ENCODE measurements at places on chromosomes 2 and 18. TPM values are rescaled to one million over a fixed set of nuclear protein-coding genes. Genes with fewer than 3 reads are reported as not detected.
A peak's percentile ranks its signal among the peaks of the same experiment; 100 is the strongest.

CCDC102B gene
- total RNA-seq, result 30.1 TPM

DCDC2C gene
- not detected for total RNA-seq

UGT1A4 gene
- total RNA-seq, result not detected

UGT1A3 gene
- not detected for total RNA-seq

SULT1C2 gene
- total RNA-seq, result 2.8 TPM

LCT gene
- not detected for total RNA-seq

TMEM169 gene
- 0.72 TPM for total RNA-seq

IL37 gene
- not detected for total RNA-seq

PID1 gene
- total RNA-seq, result 44.8 TPM

CD226 gene
- total RNA-seq, result 3.2 TPM

GRHL1 gene
- 1.6 TPM for total RNA-seq

MCM6 gene
- total RNA-seq, result 12.2 TPM

NDUFS1 gene
- 65.2 TPM for total RNA-seq

TMEM163 gene
- total RNA-seq, result 0.62 TPM

NYAP2 gene
- 1.7 TPM for total RNA-seq

GRCh38 chr2:237735798-237736197 lies 62.8 kb upstream of the RBM44 start:
- H3K27me3 ChIP-seq, result no peaks in the 10 kb centered on the region
- no peak for DNase-seq
- H3K4me3 ChIP-seq, result no peak overlapping the region
- peaks cover 2% of the 10 kb centered on the region for H3K4me1 ChIP-seq

GRCh38 chr2:165086337-165086736 lies 117.5 kb downstream of the SCN3A start:
- no peaks in the 10 kb centered on the region for H3K36me3 ChIP-seq
- no peak for DNase-seq
- H3K27ac ChIP-seq, result no peak overlapping the region
- H3K27me3 ChIP-seq, result no peaks in the 10 kb centered on the region

GRCh38 chr2:142058149-142058548 lies 72.7 kb downstream of the LRP1B start:
- H3K4me1 ChIP-seq, result no peaks in the 10 kb centered on the region
- no peak overlapping the region for H3K27ac ChIP-seq
- no peak for DNase-seq
- H3K36me3 ChIP-seq, result no peaks in the 10 kb centered on the region
- H3K27me3 ChIP-seq, result peaks cover 2% of the 10 kb centered on the region

DNA sequence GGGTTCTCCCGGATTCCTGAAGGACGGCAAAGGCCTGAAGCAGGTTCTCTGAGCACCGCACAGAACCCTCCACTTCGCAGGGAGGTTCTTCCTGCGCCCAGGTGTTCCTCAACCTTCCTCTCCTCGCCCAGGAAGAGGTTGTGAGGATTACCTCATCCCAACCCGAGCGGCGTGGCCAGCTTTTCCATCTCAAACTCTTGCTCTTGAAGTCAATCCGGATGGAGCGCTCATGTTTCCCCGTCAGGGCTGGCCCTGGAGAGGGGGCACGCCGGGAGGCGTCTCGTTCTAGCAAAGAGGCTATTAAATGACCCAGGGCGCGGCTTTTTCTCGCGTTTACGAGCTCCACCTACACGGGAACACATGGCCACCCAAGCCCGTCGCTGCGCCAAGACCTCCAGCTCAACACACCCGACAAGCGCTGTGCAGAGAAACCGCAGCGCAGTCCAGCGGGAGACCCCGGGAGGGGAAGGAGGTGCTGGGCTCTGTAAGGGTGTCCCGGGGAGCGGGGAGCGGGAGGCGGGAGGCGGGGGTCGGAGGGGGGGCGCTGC lies 540 bp upstream of the RAB10 start:
- peak overlapping the region; percentile 85 for H3K27ac ChIP-seq
- no peak for DNase-seq
- H3K4me1 ChIP-seq, result no peaks in the 10 kb centered on the region

- no peaks in the 10 kb centered on the region for H3K4me1 ChIP-seq
- H3K36me3 ChIP-seq, result no peaks in the 10 kb centered on the region
- no peak overlapping the region for H3K4me3 ChIP-seq
- H3K27ac ChIP-seq, result no peak overlapping the region
- no peak for DNase-seq
Observed at GRCh38 chr18:9987345-9987744, 73.5 kb downstream of the VAPA start.

- H3K27ac ChIP-seq, result peak overlapping the region; percentile 87
- no peaks in the 10 kb centered on the region for H3K36me3 ChIP-seq
- H3K4me3 ChIP-seq, result peak overlapping the region; percentile 39
- no peak for DNase-seq
- H3K4me1 ChIP-seq, result no peaks in the 10 kb centered on the region
- H3K27me3 ChIP-seq, result no peaks in the 10 kb centered on the region
Observed at GRCh38 chr2:156435396-156435717, 822 bp upstream of the GPD2 start.

GRCh38 chr2:238242731-238243495 lies 3.1 kb upstream of the HES6 start:
- DNase-seq, result no peak
- H3K36me3 ChIP-seq, result peaks cover 4% of the 10 kb centered on the region
- H3K4me1 ChIP-seq, result no peaks in the 10 kb centered on the region
- no peaks in the 10 kb centered on the region for H3K27me3 ChIP-seq
- no peak overlapping the region for H3K4me3 ChIP-seq
- peak overlapping the region; percentile 66 for H3K27ac ChIP-seq

DNA sequence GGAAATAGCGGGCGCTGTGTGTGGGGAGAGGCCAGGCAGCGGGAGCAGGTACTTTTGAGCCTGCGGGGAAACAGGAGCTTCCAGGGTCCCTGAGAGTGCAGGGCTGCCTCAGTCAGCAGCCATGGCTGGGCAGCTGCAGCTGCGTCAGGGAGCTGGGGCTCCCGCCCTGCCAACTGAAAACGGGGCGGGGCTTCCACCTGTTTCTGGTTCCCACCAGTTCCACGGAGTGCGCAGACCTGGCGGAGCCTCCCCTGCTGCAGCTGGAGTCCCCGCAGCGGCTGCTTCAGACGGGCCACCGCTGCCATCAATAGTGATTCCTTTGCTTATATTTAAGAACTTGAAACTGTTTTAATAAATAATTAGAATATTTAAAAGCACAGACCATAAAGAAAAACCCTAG lies 30.6 kb upstream of the RPRM start:
- H3K27me3 ChIP-seq, result no peaks in the 10 kb centered on the region
- no peak overlapping the region for H3K27ac ChIP-seq
- no peak for DNase-seq

- no peaks in the 10 kb centered on the region for H3K4me1 ChIP-seq
Observed at GRCh38 chr2:147644491-147644890, 200.3 kb upstream of the ACVR2A start.

DNA sequence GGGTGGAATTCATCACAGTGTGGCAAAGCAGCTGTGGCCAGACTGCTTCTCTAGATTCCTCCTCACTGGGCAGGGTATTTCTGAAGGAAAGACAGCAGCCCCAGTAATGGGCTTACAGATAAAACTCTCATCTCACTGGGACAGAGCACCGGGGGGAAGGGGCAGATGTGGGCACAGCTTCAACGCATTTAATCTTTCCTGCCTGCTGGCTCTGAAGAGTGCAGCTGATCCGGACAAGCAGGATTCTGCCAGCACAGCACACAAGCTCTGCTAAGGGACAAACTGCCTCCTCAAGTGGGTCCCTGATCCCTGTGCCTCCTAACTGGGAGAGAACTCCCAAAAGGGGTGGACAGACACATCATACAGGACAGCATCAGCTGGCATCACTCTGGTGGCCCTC lies 779.9 kb upstream of the CNTNAP5 start:
- H3K36me3 ChIP-seq, result no peaks in the 10 kb centered on the region
- H3K27ac ChIP-seq, result no peak overlapping the region
- H3K27me3 ChIP-seq, result no peaks in the 10 kb centered on the region
- H3K4me3 ChIP-seq, result no peak overlapping the region
- no peaks in the 10 kb centered on the region for H3K4me1 ChIP-seq

- no peak overlapping the region for H3K27ac ChIP-seq
- no peaks in the 10 kb centered on the region for H3K27me3 ChIP-seq
- no peaks in the 10 kb centered on the region for H3K4me1 ChIP-seq
- DNase-seq, result no peak
- H3K4me3 ChIP-seq, result no peak overlapping the region
Observed at GRCh38 chr2:70946832-70947442, 11.2 kb downstream of the ATP6V1B1 start.

- H3K27ac ChIP-seq, result peak overlapping the region; percentile 69
- H3K4me3 ChIP-seq, result peak overlapping the region; percentile 86
- H3K36me3 ChIP-seq, result no peaks in the 10 kb centered on the region
- peak; percentile 83 for DNase-seq
Observed at GRCh38 chr2:174682578-174683391, 81.5 kb downstream of the CHRNA1 start.

DNA sequence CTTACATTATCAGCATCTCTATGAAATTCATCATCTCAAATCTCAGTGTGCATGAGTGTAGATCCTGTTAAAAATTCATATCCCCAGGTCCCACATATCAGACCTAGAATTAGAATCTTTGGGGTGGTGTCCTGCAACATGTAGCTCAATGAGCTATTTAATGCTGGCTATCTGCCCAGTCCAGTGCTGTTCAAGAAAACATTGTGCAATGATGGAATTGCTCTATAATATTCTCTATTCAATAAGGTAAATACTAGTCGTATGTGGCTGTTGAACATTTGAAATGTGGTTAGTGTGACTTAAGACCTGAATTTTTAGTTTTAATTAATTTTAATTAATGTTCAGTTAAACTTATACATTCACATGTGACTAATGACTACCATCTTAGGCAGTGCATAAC lies 127.4 kb downstream of the NOL4 start:
- H3K27ac ChIP-seq, result no peak overlapping the region
- no peaks in the 10 kb centered on the region for H3K36me3 ChIP-seq
- H3K4me1 ChIP-seq, result no peaks in the 10 kb centered on the region
- H3K27me3 ChIP-seq, result no peaks in the 10 kb centered on the region
- no peak overlapping the region for H3K4me3 ChIP-seq
- DNase-seq, result no peak

GRCh38 chr2:112749755-112750559 lies 14.5 kb downstream of the CKAP2L start:
- H3K27me3 ChIP-seq, result no peaks in the 10 kb centered on the region
- peak; percentile 84 for DNase-seq
- no peaks in the 10 kb centered on the region for H3K4me1 ChIP-seq
- no peak overlapping the region for H3K27ac ChIP-seq

DNA sequence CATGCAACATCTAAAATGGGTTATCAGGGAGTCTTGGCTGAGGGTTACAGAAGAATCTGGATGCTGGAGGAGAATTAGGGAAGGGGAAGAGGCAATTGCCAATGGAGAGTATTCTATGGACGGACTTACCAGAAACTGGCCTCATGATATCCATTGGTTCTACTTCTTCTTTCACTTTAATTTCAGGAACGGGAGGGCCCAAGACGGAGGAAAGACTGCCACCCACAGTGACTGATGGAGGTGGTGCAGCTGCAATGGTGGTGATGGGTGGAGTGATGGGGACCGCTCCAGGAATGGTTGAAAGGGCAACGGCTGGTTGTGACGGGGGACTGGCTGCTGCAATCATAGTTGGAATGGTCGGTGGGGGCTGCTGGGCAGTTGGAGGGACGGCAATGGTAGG lies 69.1 kb upstream of the AMMECR1L start:
- peaks cover 10% of the 10 kb centered on the region for H3K36me3 ChIP-seq
- no peak for DNase-seq
- H3K27ac ChIP-seq, result no peak overlapping the region
- H3K27me3 ChIP-seq, result no peaks in the 10 kb centered on the region

- H3K4me1 ChIP-seq, result no peaks in the 10 kb centered on the region
- no peaks in the 10 kb centered on the region for H3K36me3 ChIP-seq
- H3K27me3 ChIP-seq, result no peaks in the 10 kb centered on the region
- DNase-seq, result no peak
Observed at GRCh38 chr2:226273440-226273839, 526.2 kb downstream of the IRS1 start.

- H3K27ac ChIP-seq, result no peak overlapping the region
- no peak for DNase-seq
- no peaks in the 10 kb centered on the region for H3K27me3 ChIP-seq
Observed at GRCh38 chr2:181235683-181236459, 221.3 kb upstream of the ITGA4 start.

DNA sequence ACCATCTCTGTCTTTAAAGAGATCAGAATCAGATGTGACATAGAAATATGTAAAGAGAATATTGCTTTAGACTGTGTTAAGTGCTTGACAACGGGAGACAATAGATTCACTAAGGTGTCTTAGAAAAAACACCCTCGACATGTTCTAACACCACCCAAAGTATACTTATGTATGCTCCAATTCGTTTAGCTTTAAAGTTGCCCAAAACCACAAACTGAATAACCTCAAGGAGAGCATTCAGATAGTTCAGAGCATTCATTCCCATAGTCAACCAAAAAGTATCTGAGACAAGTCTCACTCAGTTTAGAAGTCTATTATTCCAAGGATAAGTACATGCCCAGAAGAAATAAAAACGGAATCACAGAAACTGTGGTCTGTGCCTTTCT lies 96.4 kb downstream of the KYNU start:
- H3K27me3 ChIP-seq, result no peaks in the 10 kb centered on the region
- DNase-seq, result no peak

DNA sequence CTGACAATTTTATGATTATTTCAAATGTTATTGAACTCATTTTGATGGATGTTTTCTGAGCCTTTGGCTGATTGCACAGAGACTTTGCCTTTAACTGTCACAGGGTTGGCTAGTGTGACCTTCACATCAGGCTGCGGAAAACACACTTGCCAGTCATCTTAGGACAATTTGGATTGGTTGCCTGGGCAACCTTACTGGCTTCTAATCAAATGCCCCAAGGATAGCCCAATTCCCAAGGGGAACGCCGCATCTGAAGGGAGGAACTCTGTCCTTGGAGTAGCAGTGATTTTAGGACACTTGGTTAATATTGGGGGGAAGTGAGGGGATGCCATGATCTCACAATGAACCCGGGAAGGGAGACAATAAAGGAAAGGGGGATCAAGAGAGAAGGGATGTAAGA lies 29.5 kb downstream of the OSBPL6 start:
- no peaks in the 10 kb centered on the region for H3K36me3 ChIP-seq
- H3K27ac ChIP-seq, result no peak overlapping the region
- no peaks in the 10 kb centered on the region for H3K27me3 ChIP-seq
- H3K4me3 ChIP-seq, result no peak overlapping the region
- no peak for DNase-seq
- H3K4me1 ChIP-seq, result no peaks in the 10 kb centered on the region

- H3K4me3 ChIP-seq, result no peak overlapping the region
- H3K4me1 ChIP-seq, result no peaks in the 10 kb centered on the region
- H3K27ac ChIP-seq, result no peak overlapping the region
- no peak for DNase-seq
- no peaks in the 10 kb centered on the region for H3K36me3 ChIP-seq
Observed at GRCh38 chr2:176622792-176623191, 353.6 kb downstream of the MTX2 start.

- peak overlapping the region; percentile 62 for H3K27ac ChIP-seq
- H3K27me3 ChIP-seq, result no peaks in the 10 kb centered on the region
- H3K4me1 ChIP-seq, result peaks cover 7% of the 10 kb centered on the region
- no peaks in the 10 kb centered on the region for H3K36me3 ChIP-seq
- no peak for DNase-seq
Observed at GRCh38 chr2:207504513-207505170, 25.1 kb upstream of the CREB1 start.
